ENCODE measurements at places on chromosomes 16 and 17. TPM values are rescaled to one million over a fixed set of nuclear protein-coding genes. Genes with fewer than 3 reads are reported as not detected.

GRCh38 chr17:73422121-73422520, 110.3 kb upstream of the CDC42EP4 start:
- no peak for DNase-seq
- no peaks in the 10 kb centered on the region for H3K4me1 ChIP-seq
- H3K27me3 ChIP-seq, result no peaks in the 10 kb centered on the region
- no peak overlapping the region for H3K4me3 ChIP-seq
- no peaks in the 10 kb centered on the region for H3K36me3 ChIP-seq
- no peak overlapping the region for H3K27ac ChIP-seq

Gene SEZ6L2
- total RNA-seq, result 17.2 TPM

DNA sequence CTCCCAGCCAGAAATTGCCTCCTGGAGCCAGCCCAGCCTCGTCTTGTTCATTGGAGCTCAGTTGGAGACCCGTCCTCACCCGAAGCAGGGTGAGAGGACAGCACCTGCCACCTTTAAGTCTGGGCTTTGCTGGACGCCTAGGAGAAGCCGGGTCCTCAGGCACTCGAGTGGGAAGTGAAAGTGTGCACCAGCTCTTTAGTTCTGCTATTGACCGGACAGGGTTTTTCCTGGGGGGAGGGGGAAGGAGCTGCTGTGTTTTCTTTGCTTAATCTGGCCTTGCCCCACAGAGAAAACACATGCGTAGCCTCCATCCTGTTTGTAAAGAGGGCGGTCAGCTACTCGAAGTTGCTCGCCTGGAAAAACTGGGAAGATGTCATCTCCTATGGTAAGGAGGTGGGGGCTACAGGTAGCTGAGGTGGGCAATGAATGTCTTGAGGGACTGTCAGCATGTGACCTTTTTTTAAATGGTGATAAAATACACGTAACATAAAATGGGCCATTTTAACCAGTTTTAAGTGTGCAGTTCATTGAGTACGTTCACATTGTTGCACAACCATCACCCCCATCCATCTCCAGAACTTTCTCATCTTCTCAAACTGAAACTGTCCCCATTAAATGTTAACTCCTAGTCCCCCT, 34.4 kb downstream of the CMIP start:
- DNase-seq, result no peak
- no peaks in the 10 kb centered on the region for H3K27me3 ChIP-seq
- no peak overlapping the region for H3K4me3 ChIP-seq
- H3K36me3 ChIP-seq, result no peaks in the 10 kb centered on the region

Gene PIK3R5
- total RNA-seq, result 1.1 TPM

- no peak for DNase-seq
- no peak overlapping the region for H3K27ac ChIP-seq
- no peaks in the 10 kb centered on the region for H3K36me3 ChIP-seq
- H3K4me3 ChIP-seq, result no peak overlapping the region
Measured at GRCh38 chr16:89257281-89257731, 39.8 kb downstream of the ZNF778 start.

DNA sequence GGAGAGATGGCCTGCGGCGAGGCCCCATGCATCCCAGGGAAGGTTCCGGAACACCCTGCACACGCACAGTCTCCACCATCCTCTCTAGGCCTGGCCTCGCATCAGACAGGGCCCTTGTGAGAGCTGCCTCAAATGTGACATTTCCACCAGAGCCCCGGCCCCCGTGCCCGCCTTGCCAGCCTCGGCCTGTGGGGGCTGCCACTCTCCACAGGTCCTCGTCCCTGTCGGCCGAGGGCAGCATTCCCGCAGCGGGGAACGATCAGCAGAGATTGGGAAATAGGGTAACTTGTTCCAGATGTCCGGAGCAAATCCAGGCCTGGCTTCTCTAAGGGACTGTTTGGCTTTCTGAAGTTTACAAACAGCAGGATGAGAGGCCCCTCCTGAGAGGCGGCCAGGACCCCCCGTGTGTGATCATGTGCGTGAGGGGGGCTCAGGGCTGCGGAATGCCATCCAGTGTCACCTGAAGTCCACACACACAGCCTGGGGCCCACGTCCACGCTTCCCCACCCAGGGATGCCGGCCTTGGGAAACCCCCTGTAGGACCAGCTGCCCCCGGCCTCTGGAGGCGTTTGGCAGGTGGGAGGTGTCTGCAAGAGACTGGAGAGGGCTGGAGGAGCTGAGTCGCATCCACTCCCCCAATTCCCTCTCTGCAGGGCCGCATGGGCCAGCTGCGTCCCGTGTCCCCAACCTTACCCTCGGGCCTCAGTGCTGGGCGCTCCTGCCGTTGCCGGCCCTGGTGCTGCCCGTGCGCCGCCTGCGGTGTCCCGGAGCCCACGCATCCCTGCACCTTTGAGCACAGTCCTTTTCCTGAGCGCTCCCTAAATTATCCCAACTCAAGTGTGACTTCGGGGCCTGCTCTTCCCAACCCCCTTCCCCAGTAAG, 70.4 kb downstream of the ZDHHC7 start:
- no peak overlapping the region for H3K4me3 ChIP-seq
- no peak overlapping the region for H3K27ac ChIP-seq
- no peaks in the 10 kb centered on the region for H3K36me3 ChIP-seq
- no peak for DNase-seq
